NCI-H2029 (cell line): ENCODE measurements at places on chromosomes 4 and X.

- DNase-seq = peak; percentile 32
Measured at GRCh38 chr4:87011340-87012034, 76.7 kb downstream of the AFF1 start.

- no peak for DNase-seq
Measured at GRCh38 chr4:110625576-110626257, 2.8 kb upstream of the PITX2 start.

DNA sequence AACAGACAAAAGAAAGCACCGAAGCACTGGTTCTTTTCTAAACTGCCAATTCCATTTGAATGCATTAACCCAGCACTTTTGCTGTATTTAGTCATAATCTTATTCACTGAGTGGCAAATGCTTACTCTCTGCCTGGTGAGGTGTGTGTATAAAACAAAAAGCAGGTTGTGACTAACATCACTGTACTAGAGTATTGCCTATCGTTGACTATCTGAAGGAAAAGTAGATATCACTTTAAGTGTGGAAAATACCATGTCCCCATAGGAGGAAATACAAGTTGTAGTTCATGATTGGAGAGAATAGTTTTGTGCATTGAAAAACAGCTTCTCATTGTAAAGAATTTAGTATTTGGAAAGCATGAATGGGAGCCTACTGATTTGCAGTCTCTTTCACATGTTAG, 2.7 kb downstream of the PDLIM5 start:
- no peak for DNase-seq

DNA sequence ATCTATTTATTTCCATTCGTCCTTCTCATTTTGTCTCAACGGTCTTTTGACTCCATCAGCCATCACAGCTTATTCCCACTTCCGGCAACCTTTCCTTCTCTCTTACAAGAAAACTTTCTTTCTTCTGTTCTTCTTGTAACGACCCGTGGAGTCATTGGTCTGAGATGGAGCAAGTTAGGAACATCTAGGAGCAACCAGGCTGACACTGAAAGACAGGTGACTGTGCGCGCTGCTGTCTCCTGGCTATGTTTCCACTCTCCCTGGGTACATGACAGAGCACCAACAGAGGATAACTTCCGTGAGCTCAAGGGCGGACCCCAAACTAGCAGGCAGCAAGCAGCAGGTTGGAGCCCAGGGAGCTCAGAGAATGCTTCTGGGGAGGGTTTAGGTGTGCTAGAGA, 2.5 kb downstream of the FGF5 start:
- DNase-seq = no peak

DNA sequence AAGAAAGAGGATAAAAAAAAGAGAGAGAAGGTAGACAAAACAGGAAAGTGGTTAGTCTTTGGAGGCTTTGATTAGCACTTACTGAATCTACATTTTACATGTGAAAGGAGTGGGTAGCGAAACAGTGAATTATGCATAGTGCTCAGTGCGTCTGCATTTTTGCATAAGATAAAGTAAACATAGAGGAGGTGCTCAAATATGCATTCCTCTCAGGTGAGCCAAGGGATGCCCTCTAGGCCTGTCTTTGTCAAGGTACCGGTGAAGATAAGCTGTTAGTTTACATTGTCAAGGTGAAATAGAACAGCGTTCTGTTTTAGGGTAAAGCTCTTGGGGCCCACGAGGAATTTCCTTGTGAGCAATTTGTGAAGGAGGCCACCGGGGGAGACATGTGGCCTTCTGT, 260.6 kb downstream of the TRIML1 start:
- no peak for DNase-seq

- no peak for DNase-seq
Measured at GRCh38 chr4:155629956-155630355, 36.7 kb upstream of the GUCY1A1 start.

DNA sequence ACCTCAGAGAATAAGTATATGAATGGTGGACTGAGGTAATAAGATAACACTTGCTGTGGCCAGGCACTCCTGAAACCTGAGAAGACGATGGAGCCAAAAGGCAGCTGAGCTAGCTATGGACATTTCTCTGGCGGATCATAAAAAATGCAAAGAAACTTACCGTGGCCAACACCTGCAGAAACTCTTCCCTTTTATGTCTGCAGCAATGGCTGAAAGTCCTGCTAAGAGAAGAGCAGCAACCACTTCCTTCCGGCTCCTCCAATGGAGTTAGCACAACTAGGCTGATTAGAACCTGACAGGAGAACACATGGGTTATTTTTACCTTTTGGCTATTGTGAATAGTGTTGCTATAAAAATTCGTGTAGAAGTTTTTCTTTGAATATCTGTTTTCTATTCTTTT, 76.0 kb upstream of the MAGEB16 start:
- no peak for DNase-seq

DNA sequence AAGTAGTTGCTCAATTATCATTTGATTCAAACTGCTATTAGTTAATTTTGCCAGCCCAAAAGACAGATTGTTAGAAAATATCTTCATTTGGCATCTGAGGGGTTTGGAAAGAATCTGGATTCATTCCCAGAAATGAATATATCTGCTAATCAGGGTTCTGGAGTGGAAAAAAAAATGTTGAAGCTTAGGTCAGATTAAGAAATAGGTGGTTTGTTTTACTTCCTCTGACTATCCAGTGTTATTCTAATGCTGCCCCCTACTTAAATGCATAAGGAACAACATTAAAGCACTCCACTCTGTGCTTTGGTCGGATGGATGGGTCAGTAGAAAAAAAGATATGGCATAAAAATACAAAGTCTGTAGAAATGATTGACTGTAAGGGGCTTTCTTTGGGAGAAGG, 89.0 kb downstream of the LUZP4 start:
- no peak for DNase-seq

DNA sequence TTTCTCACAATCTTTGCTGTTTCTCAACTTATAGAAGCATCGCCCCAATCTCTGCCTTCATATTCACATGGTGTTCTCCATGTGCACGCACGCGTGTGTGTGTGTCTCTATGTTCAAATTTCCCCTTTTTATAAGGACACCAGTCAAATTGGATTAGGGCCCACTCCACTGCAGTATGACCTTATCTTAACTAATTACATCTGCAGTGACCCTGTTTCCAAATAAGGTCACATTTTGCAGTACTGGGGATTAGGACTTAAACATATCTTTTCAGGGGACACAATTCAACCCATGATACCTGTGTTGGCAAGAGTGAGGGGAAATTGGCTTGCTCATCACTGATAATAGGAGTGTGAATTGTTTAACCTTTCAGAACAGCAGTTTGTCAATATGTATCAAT, 66.5 kb upstream of the MAGEA10 start:
- DNase-seq = no peak

DNA sequence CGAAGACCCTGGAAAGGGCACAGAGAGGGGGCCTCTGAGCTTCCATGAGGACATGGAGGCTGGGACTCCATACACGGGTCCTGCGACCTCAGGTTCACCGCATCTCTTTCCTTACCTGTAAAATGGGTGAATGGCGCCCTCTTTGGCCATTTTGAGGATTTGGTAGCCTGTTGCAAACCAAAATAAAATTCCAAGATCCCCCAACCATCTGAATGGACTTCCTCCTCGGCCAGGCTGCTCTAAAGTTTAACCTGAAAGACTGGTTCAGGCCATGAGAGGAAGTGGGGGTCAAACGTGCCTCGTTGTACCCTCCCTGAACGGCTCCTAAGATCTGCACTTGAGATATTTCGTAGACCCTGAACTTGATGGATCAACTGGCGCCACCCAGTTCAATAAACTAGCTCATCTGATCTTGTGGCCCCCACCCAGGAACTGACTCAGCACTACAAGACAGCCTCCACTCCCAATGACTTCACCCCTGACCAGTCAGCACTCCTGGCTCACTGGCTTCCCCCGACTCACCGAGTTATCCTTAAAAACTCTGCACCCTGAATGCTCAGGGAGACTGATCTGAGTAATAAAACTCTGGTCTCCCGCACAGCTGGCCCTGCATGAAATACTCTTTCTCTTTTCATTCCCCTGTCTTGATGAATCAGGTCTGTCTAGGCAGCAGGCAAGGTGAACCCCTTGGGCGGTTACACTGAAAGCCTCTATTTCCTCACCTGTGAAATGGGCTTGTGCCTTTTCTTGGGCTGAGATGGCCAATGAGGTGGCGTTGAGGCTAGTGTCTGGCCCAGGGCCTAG, 32.9 kb upstream of the GPR78 start:
- no peak for DNase-seq

DNA sequence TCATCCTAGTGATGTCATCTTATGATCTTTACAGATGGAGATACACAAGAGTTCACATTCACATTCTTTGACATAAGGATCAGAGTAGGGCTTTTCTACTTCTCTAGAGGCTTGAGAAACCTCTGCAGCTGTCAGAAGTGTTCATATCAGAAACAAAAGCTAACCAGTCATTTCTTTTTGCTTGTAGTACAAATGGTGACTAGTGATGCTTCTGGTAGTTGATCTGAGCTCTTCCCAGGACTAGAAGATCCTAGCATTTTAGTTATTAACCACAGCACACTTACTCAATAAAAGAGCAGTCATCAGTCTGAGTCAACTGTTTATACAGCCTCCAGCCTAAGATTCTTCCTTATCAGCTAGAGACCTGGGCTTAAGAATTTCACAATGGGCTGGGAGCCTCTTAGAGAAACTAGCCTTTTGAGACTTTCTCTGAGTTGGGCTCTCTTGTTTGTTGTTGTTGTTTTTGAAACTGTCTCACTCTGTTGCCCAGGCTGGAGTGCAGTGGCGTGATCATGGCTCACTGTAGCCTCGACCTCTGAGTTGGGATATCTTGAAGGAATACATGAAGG, 84.1 kb downstream of the TMEM164 start:
- DNase-seq = no peak

GRCh38 chr4:145815027-145815612, 123.5 kb downstream of the ZNF827 start:
- DNase-seq = no peak

GRCh38 chr4:100289946-100290345, 99.7 kb upstream of the DDIT4L start:
- DNase-seq = no peak

GRCh38 chr4:41432881-41433280, 105.1 kb upstream of the LIMCH1 start:
- DNase-seq = no peak

- no peak for DNase-seq
Measured at GRCh38 chr4:121736735-121737351, 28.1 kb downstream of the SMIM43 start.

- no peak for DNase-seq
Measured at GRCh38 chr4:54683616-54684346, 26.0 kb downstream of the KIT start.

GRCh38 chrX:2829469-2830246, 928 bp downstream of the GYG2 start:
- DNase-seq = no peak

- DNase-seq = no peak
Measured at GRCh38 chr4:1760521-1761071, 32.5 kb upstream of the FGFR3 start.

- DNase-seq = no peak
Measured at GRCh38 chrX:97109730-97110129, 226.0 kb downstream of the RPA4 start.

- no peak for DNase-seq
Measured at GRCh38 chr4:32133734-32134133, 1413.6 kb downstream of the PCDH7 start.

- no peak for DNase-seq
Measured at GRCh38 chr4:25310066-25310802, 2.3 kb upstream of the ZCCHC4 start.

GRCh38 chrX:134004084-134004483, 18.7 kb upstream of the GPC3 start:
- DNase-seq = no peak

- no peak for DNase-seq
Measured at GRCh38 chrX:153476666-153477363, 6.4 kb upstream of the HAUS7 start.

DNA sequence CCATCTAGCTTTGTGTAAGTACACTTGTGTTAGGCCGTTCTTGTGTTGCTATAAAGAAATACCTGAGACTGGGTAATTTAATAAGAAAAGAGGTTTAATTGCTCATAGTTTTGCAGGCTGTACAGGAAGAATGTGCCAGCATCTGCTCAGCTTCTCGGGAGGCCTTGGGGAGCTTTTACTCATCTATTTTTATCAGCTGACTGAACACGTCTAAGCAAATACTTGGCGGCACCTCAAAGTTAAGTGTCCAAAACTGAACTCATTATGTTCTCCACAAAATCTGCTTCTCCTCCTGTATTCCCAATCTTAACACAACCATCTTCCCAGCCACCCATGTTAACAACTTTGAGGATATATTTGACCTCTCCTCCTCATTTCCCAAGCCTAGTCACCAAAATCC, 42.4 kb upstream of the GATB start:
- DNase-seq = no peak

DNA sequence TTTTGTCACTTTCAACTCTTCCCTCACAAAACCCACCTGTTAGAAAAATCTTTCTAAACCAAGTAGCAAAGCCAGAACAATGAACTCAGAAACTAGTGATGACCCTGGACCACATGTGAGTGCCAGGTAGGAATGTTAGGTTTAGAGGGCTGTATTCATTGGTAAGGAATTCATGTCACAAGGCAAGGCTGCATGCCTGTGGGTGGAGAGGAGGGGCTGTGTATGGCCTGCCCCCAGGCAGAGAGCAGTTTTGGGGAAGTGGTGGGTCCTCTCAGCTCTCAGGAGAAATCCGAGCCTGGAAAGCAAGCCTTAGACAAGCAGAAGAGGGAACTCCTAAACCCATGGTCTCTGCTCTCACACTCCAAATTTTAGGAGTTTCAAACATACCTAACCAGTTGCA, 2.4 kb downstream of the RNF175 start:
- DNase-seq = no peak
